ENCODE measurements at places on chromosomes 1 and 21.
A peak's percentile ranks its signal among the peaks of the same experiment; 100 is the strongest.

GRCh38 chr1:93658188-93658587 lies 23.4 kb downstream of the BCAR3 start:
- no peak for DNase-seq

DNA sequence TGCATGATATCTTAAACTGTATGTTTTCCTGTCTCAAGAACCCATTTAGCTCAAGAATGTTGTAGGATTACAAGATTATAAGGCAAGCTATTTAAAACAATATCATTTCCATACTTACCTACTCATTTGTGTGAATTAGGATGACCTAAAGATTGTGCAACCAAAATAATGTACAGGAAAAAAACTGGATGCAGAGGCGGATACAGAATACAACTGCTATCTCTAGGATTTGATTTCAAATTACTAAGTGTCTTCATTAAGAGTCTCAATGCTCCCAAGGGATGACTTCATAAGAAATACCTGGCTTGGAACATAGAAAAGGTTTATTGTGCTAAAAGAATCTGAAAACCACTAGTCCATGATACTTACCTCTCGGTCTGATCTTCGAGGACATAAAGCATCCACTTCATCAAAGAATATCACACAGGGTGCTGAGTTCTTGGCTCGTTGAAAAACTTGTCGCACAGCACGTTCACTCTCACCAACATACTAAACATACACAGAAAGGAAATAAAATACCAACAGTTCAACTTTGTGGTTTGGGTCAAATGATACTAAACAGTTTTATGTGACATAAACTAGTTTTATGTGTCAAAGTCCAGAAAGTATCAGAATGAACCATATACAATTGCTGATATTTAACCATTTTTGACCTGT lies 54.9 kb downstream of the NVL start:
- DNase-seq = no peak

DNA sequence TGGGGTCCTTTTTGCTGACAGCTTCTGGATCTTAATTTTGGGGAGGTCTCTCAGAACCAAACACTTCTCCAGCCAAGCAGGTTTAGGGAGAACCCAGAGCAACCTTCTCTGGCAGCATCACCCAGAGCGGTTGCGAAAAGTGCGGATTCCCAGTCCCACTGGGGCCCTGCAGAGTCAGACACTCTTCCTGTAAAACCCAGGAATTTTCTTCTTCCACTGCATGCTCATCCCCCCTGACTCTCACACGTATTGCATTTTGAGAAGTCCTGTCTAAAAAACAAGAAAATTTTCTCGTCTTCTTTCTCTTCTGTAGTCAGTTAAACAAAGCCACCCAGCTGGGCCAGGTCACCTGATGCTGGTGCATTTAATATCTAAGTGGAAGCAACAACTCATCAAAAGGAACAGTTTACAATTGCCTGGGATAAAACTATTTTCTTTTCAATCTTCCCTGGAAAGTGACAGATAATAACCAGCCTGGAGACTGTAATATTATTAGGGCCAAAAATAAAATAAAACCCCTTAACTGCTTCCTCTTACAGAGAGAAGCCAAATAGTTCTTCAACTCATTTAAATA lies 156.0 kb downstream of the IGSF21 start:
- DNase-seq = no peak

- no peak for DNase-seq
Measured at GRCh38 chr1:110633646-110634030, 27.5 kb upstream of the KCNA2 start.

DNA sequence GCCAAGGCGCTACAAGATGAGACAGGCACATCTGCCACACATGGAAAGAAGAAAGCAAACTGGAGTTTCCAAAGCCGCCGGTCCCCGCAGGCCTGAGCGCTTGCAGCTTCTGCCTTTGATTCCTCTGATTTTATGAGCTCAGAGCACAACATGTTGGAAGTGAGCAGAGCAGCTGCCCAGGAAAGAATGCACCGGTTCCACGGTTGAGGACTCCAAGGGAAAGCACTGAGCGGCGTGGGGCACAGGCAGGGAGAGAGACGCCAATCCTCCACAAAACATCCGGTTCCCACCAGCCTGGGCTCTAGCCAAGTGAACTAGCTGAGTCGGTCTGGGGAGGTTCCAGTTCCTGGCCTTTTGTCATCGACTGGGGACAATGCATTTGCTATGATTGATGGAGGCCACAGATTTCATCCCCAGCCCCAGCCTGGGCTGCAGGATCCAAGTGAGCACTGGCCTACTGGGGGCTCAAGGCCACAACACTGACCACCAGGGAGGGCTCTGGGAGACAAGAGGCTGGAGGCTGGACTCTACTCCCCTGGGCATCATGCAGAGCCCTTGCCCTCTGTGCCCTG lies 253.1 kb upstream of the IRF2BP2 start:
- peak; percentile 27 for DNase-seq

DNA sequence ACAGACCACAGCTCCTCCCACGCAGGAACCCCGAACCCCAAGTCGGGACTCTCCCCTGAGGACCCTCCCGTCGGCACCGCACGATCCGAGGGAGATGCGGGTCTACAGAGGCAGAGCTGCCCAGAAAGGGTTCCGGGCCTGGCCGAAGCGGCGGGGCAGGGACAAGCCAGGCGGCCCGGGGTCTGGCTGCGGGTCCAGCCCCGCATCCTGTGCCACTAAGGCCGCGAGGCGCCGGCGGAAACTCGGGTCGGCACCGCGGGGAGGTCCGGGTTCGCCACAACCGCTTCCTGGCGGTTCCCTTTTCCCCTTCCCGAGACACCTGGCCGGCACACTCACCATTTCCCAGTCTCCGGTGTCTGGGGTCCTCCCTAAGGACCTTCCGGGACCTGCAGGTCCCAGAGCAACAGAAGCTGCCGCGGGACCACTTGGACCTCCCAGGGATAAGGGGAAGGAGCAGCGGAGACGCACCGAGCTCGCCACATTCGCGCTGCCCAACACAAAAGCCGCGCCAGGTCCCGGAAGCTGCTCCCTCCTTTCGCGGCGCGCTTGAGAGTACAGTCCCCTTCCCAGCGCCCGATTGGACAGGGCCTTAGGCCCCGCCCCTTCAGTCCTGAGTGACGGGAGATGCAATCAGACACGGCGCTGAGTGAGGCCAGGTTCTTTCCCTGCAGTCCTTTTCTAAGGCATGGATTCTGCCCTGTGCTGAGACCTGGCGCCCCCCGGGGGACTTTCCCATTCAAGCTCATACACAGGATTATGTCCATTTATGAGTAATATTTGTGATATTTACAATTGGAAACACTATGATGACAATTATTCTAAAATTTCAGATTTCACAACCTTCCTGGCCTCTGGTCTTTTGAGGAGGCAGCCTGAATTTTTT lies at the start of gene ZNF670:
ZNF670 (minus strand) TSS at position 554 of the 883 bp plus-strand sequence; CDS start at position 339, 215 bp downstream.
- DNase-seq = peak; percentile 92

- no peak for DNase-seq
Measured at GRCh38 chr1:53077599-53077965, 15.6 kb downstream of the PODN start.

GRCh38 chr1:78918157-78918556 lies 88.4 kb downstream of the ADGRL4 start:
- no peak for DNase-seq

GRCh38 chr1:166089804-166090203 lies 77.0 kb downstream of the FAM78B start:
- no peak for DNase-seq

DNA sequence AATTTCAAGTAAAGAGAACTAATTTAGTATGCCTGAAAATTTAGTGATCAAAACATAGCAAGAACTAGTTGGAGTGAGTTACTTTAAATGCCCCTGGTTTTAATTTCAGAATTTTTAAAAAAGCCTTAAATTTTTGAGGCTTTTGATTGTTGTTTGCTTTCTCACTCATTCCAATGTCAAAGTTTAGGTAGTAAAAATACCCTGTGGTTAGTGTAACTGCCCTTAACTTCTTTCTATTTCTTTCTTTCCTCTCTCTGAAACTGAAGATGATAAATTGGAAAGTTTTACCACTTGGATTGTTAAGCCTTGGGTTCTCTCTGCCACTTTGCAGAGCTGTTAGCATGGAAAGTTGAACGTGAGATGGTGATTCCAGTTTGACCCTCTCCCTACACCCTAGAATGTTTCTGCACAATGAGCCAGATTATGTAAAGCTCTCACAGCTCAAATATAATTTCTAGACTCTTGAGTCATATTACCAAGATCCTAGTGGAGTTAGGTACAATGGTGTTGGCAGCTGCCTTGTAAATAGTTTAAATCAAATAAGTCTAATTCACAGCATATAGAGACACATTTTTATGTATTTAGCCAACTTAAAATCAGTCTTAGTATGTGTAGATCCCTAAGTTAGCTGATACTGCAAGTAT lies 192.4 kb upstream of the SGIP1 start:
- no peak for DNase-seq

GRCh38 chr1:17538010-17538409 lies 1.5 kb upstream of the ARHGEF10L start:
- DNase-seq = no peak

- DNase-seq = no peak
Measured at GRCh38 chr21:41142051-41142795, 25.7 kb upstream of the BACE2 start.

DNA sequence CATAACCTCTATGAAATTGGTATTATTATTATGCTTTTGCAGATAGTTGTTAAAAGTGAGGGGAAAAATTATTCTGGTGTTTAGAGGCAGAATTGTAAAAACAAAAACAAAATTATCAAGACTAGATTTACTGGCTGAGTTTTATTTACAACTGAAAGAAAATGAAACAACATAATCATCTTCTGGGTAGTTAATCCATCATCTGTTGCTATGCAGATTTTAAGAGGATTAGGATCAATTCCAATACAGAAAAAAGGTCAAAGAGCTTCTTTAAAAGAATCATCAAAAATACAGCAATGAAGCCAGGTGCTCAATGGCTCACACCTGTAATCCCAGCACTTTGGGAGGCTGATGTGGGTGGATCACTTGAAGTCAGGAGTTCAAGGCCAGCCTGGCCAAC lies 8.3 kb downstream of the GOLT1A start:
- no peak for DNase-seq

DNA sequence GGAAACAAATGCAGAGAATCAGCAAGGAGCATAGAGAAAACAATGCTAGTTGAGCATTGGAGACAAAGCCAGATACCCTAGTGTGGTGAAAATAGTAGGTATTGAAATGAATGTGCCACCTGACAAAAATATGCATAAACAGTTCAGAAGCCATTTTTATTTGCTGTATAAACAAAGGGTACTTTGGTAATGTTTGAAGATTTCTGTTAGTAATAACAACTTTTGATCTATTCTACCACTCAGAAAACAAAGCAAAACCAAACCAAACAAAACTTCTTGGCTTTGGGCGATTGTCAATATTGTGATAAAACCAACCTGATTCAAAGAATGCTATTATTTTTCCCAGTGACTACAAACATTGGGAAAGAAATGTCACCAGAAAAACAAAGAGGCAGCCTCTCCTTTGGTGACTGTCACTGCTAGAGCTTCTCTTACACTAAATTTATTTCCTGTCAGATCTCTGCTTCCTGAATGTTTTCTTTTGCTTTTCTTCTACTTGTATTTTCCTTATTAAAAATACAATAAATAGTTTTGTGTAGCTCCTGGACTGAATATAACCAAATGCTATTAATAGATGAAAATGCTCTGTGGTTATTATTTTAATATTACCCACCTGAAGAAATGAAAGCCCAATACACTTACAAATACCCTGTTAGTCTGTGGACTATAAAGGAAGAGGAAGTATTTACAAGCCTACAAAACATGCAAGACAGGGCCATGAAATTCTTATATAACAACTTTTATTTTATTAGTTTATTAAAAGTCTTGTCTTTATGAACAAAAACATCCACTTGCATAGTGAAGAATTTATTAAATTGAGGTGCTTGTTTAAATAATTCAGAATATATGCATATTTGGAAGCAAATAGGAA lies 5.7 kb downstream of the ATP6V1G3 start:
- DNase-seq = no peak

GRCh38 chr1:35657851-35658250 lies 16.5 kb upstream of the PSMB2 start:
- no peak for DNase-seq

- DNase-seq = peak; percentile 58
Measured at GRCh38 chr1:36383240-36383639, 2.5 kb downstream of the STK40 start.

DNA sequence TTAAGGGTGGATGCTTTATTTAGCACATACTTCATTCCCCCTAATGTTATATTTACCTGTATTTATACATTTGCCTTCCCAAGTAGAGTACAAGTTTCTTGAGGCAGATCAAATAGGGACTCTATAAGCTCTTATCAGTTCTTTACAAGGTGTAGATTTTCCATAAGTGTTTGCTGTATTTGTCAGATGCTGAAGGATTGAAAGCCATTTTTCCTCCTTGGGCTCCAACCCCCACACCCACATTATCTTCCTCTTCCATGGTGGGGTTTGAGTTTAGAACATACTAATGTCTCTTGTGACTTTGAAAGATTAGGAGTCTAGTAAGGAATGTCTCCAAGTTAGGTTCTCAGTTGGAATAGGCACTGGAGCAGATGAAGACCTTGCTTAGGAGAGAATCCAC lies 2.4 kb upstream of the CHI3L2 start:
- DNase-seq = no peak

- no peak for DNase-seq
Measured at GRCh38 chr1:34829250-34829649, 30.3 kb downstream of the SMIM12 start.

GRCh38 chr1:156896490-156897033 lies 3.0 kb downstream of the PEAR1 start:
- no peak for DNase-seq

GRCh38 chr1:17596651-17597509 lies 57.4 kb downstream of the ARHGEF10L start:
- no peak for DNase-seq

DNA sequence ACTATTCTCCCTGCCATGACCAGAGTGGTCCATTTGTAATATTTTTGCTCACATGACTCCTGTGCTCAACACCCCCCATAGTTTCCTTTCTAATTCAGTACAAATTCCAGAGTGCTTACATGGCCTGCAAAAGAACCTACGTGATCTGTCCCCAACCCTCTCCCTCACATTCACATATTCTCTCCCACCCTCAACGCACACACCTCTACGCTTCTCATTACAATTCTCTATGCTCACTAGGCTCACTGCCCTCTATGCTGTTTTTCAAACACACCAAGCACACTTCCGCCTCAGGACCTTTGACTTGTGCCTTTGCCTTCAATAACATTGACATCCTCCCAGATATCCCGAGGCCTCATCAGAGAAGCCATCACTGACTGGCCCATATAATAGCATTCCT lies 23.8 kb upstream of the FBXO28 start:
- DNase-seq = no peak

DNA sequence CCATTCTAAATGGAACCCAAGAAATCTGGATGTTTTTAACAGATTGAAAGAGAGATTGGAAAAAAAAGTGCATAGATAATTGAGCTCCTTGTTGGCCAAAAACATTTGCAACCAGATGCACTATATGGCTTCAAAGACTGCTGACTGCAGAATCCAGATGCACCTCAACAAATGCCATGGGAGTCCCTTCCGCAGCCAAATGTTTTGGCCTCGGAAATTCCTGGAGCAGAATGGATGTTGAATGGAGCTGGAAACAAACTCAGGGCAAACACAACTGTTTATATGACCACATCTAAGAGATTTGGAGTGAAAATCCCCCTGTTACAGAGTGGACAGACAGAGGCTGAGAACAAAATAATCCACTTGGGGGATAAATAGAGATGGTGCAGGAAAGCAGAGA lies 285.0 kb upstream of the NFIA start:
- no peak for DNase-seq

- no peak for DNase-seq
Measured at GRCh38 chr1:106292130-106292529, 764.3 kb upstream of the PRMT6 start.

Measured in DMS 273 treated with DMSO at 0.1 percent for 48 hours (cell line).